ENCODE measurements at places on chromosomes 6 and 20.
A peak's percentile ranks its signal among the peaks of the same experiment; 100 is the strongest.

DNA sequence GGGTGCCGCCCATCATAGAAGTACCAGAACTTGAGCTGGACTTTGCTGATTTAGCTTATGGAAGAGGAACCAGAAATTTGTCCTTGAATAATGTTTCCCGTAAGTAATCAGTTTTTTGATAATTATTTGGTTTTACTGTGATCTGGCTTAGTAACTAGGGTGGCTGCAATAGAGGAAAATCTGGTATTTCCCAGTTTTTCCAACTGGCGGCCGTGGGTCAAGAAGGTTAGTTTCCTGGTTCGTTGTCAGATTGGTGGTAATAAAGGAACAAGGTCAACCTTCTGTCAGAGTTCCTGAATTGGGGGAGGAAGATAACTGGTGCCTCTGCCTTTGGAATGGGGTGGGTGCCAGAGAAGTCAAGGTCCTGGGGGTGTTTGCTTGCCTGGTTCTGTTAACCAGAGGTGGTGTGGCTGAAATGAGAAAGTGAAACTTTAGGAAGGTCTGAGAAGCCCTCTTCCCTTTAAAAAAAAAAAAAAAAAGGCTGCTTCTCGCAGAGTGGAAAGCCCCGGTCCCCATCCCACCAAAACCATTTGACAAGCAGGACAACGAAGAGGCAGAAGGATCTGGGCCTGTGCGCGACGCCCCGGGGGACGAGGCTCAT, at the start of gene CALHM6:
Gene CALHM6, plus strand, starts transcription at position 45 of the 601 bp plus-strand sequence. Its CDS starts 555 bp downstream, at position 600.
- DNase-seq, result no peak

DNA sequence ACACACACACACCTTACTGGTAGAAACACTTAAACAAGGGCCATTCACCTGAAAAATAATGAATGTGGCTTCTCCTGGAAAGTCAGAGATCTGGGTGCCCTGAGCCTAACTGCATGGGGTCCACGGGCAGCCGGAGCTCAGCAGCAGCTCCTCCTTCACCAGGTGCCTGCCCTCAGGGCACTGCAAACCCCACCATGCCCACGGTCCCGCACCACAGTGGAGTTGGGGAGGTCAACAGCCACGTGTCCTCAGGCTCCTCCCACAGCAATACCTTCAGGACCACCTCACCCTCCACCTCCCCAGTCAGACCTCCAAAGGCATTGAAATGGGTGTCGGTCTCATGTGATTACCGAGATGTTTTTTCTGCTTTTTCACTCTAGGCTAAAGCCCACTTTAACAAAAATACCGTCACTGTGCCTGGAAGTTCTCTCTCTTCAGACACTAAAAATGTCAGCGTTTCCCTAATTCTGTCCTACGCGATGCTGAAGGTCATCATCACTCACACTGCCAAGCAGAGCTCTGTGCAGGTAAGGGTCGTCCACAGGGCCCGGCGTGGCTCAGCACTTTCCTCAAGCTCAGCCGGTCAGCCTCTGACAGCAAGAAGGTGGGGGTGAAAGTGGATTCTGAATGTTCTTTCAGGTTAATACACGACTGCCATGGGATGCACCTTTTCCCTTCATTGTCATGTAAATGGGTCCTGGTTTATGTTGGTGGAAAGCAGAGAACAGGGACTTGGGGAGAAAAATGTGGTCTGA, 48.9 kb downstream of the CDK5RAP1 start:
- DNase-seq, result no peak

DNA sequence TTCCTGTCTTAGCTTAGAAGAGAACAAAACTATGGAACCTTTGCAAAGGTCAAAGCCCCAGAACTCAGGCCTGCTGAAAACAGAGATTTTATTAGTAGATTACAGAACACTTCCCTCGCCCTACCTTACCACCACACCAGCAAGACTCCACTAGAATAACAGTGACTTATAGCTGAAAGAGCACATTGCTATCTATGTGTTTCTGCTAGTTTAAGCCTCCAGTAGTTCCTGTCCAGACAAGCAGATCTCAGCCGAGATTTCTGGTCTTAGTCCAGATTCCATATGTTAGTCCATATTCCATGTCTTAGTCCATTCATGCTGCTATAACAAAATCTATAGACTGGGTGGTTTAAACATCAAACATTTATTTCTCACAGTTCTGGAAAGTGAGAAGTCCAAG, 412.3 kb upstream of the ID4 start:
- no peak for DNase-seq

- no peak for DNase-seq
Measured at GRCh38 chr6:168540713-168541291, 99.8 kb downstream of the SMOC2 start.

DNA sequence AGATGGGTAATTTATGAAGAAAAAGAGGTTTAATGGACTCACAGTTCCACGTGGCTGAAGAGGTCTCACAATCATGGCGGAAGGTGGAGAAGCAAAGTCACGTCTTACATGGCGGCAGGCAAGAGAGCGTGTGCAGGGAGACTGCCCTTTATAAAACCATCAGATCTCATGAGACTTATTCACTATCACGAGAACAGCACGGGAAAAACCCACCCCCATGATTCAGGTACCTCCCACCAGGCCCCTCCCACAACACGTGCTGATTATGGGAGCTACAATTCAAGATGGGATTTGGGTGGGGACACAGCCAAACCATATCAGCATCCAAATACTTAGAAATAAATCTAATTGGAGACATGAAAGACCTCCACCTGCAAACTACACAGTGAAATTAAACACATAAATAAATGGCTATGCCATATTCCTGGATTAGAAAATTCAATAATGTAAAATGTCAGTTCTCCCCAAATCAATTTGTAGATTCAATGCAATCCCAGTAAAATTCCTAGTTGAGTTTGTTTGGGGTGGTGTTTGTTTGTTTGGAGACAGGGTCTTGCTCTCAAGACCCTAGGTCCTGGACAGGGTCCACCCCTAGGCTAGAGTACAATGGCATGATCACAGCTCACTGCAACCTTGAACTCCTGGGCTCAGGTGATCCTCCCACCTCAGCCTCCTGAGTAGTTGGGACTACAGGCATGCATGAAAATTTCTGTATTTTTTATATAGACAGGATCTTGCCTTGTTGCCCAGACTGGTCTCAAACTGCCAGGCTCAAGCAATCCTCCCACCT, 101.6 kb downstream of the TAF4 start:
- peak; percentile 43 for DNase-seq

- no peak for DNase-seq
Measured at GRCh38 chr6:131825946-131826345, 18.1 kb downstream of the ENPP1 start.
